ENCODE measurements at places on chromosomes 11 and 22.

DNA sequence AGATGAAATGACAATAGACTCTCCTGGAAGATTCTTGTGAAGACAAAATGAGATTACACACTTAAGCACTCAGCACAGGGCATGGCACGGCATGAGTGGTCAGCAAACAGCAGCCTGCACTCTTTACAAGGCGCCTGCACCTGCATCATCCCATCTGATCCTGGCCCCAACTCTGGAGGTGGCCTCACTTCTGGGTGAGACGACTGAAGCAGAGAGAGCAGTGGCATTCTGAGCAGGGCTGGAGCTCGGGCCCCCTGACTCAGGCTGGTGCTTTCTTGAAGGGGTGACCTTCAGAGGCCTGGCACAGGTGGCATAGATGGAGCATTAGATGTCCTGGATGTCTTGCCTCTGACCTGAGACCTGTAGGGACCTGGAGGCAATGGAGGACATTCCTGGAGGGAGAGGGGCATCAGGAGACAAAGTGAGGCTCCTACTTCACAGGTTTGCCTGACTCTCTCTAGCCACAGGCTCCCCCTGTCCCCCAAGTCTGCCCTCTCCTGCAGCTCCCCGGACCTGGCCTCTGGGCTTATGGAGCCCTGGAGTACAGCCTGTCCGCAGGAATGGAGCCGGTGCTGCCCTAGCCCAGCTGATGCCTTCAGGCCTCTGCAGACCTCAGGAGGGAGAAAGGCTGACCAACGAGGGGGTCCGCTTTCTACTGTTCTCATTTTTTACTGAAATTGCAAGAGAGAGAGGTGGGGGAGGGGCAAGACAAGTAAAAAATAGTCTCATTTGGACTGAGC lies 65.5 kb upstream of the THY1 start:
- no peak for DNase-seq

GRCh38 chr11:120740380-120740779 lies 228.8 kb downstream of the GRIK4 start:
- no peak for DNase-seq

- DNase-seq = no peak
Observed at GRCh38 chr22:46953968-46954765, 191.7 kb downstream of the TBC1D22A start.

DNA sequence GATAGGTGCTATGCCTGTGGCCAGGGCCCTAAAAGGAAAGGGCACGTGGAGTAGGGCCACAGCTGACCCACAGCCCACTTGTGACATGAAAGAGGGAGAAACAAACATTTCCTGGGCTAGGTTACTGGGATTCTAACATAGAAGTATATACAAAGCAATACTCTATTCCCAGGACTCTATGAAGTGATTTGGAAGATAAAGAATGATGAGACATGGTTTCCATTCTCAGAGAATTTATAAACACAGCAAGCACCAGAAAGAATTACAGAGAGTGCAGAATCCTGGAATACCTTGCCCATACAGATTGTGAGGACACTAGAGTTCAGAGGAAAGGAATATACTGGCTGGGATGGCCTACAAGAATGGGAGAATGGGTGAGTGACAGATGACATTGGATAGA lies 86.4 kb downstream of the KIRREL3 start:
- DNase-seq = no peak

DNA sequence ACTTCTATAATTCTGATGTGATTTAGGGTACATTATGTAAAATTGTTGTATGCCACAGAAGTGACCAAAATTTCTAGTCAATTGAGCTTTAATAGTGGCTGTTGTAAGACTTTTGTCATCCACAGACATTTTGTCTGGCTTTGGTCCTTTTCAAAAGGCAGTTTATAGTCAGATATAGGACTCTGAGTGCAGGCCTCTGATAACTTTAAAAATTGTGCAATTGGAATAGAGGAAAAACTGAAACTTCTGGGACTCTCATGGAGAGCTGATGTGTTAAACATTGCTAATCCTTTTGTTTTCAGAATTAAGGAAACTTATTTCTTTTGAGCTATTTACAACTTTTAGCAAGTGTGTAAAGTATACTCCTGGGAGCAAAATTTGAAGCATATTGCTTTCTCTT lies 9.0 kb upstream of the MRPL17 start:
- DNase-seq = no peak

- DNase-seq = no peak
Observed at GRCh38 chr11:8341996-8342395, 78.3 kb upstream of the LMO1 start.

- no peak for DNase-seq
Observed at GRCh38 chr11:105004021-105004420, 18.9 kb downstream of the CASP5 start.

GRCh38 chr22:17307566-17307965 lies 61.7 kb upstream of the CECR2 start:
- no peak for DNase-seq

DNA sequence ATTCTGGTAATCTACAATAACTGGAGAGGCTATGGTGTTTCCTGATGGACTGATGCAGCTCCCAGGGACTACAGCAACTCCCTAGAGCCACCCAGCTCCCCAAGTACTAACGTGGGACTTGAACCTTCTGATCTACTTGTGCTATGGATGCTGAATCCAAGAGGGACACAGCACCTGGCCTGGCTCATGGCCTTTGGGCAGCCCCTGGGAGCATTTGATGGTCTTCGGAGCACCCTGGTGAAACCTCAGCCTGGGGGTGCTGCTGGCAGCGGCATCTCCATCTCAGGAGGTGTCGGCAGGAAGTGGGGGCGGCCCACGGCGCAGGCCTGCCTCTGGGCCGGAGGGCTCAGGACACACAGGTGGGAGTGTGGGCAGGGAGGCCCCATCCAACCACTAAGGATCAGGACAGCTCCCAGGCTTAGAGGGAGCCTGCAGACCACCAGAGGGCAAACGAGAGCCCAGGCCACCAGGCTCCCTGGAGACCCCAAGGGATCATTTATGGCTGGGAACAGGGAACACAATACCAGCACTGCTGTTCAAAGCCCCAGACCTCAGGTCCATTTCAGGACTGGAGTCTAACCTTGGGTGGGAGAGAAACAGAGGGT lies 8.7 kb downstream of the EHD1 start:
- DNase-seq = no peak

- no peak for DNase-seq
Observed at GRCh38 chr22:23231471-23232093, 51.3 kb downstream of the BCR start.

DNA sequence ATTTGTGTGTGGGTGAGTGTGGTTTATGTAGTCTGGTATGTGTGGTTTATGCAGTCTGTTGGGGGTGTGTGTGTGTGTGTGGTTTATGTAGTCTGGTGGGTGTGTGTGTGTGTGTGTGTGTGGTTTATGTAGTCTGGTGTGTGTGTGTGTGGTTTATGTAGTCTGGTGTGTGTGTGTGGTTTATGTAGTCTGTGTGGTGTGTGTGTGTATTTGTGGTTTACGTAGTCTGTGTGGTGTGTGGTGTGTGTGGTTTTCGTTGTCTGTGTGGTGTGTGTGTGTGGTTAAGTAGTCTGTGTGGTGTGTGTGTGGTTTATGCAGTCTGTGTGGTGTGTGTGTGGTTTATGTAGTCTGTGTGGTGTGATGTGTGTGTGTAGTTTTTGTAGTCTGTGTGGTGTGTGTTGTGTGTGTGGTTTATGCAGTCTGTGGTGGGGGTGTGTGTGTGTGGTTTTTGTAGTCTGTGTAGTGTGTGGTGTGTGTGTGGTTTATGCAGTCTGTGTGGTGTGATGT lies 26.2 kb upstream of the PARVG start:
- DNase-seq = no peak

GRCh38 chr11:93740031-93740729 lies 1.1 kb downstream of the TAF1D start:
- DNase-seq = peak; percentile 23

GRCh38 chr11:125777309-125777708 lies 1.3 kb downstream of the PATE2 start:
- no peak for DNase-seq

- no peak for DNase-seq
Observed at GRCh38 chr11:73566422-73566821, 31.5 kb downstream of the FAM168A start.

DNA sequence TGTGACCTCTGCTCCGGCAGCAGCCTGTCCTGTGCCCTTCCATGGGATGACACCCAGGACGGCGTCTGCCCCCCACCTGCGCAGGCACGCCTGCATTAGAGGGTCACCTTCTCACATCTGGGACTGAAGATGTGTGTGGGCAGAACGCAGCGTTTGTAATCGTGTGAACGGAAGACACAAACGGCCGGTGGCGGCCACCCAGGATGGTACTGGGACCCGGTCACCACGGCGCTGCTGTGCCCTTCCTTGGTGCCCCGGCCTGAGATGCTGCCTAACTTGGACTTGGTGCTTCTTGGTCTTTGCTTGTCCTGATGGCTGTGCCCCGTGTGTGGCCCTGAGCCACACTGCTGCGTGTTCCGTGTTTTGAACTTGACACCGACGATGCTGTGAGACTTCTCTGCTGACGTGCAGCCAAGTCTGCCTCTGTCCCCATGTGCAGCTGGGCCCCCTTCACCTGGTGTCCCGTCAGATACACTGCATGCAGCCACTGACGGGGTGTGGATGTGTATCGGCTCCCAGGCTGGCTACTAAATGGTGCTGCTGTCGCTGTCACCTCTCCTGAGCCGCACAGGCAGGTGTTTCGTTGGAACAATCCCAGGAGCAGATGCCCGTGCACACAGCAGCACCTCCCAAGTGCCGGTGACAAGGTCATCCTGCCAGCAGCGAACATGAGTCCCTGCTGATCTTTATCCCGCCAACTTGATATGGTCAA lies 21.4 kb downstream of the YPEL1 start:
- no peak for DNase-seq

DNA sequence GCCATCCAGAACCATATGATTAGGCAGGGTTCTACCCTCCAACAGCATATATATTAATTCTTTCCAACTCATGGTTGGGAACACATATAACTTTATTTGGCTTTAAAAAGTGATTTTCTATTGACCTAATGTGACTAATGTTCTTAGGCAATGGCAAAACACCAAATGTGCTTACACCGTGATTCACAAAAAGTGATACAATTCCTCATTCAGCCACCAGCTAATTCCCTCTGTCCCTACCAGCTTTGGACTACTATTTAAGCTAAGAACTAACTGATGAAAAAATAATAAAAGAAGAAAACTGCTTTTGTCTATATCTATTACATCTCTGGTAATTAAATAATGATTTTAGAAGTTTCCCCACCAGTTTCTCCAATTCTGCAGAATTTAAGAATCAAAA lies 4.7 kb downstream of the CTSC start:
- no peak for DNase-seq

- no peak for DNase-seq
Observed at GRCh38 chr11:12318791-12319438, 58.5 kb upstream of the PARVA start.

DNA sequence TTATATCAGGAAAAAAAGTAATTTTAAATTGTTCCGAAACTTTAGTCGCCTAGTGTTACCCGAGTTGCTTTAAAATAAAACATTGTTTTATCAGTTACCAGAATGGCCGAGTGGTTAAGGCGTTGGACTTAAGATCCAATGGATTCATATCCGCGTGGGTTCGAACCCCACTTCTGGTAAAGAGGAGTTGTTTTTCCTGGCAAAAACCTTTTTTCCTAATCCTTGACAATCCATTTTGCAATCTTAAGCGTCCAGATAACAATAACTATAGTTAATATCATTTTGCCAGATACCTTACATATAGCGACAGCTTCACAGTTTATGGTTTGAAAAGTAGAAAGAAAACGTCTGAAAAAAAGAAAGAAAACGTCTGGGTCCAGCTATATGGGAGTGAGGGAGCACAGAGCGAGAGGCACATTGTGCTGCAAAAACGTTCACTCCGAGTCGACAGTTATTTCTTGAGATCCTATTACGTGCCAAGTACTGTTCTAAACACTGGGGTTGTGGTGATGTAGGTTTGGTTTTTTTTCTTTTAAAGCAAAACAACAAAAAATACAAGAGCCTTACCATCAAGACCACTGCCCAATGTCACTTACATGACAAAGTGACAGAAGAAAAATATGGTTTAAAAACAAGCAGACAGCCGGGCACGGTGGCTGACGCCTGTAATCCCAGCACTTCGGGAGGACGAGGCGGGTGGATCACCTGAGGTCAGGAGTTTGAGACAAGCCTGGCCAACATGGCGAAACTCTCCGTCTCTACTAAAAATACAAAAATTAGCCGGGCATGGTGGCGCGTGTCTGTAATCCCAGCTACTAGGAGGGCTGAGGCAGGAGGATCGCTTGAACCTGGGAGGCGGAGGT lies 40.6 kb downstream of the OR4D9 start:
- no peak for DNase-seq

DNA sequence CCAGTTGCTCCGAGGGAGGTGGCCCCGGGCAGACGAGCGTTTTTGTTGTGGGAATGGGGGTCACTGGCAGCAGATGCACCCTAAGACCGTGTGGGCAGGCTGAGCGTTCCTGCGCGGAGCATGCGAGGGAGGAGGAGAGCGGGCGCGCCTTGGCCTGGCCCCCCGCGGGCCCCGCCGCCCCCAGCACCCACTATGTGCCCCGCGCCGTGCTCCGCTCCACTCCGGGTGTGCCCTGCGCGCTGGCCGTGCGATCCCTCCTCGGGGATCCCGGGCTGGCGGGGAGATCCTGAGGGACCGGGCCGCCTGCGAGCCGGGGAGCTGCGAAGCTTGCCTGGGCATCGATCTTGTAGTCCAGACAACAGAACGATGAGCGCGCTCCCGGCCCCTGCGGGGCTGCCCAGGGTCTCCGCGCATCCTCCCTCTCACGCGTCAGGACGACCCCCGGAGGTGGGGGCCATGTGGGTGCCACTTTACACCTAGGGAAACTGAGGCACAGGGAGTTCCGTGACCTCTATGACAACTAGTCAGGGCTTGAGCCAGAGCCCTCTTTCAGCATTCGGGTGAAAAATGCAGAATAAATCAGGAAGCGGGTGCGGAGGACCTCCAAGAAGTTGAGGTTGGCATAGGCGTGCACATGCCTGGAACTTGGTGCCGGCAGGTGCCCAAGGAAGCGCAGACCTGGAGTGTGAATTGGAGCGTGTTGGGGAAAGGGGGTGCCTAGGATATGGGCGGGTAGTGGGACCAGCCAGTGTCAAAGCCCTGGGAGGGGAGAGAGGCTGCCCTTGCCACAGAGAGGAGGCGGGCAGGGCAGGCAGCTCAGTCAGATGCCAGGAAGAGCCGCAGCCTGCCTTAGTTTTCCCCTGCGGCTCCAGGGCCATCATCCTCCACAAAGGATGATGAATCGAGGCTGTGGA lies 1.3 kb upstream of the KMT5B start:
- DNase-seq = no peak

GRCh38 chr11:33471541-33471940 lies 214.4 kb downstream of the HIPK3 start:
- no peak for DNase-seq
